ENCODE measurements at places on chromosomes 6 and 20. TPM values are rescaled to one million over a fixed set of nuclear protein-coding genes. Genes with fewer than 3 reads are reported as not detected.
A peak's percentile ranks its signal among the peaks of the same experiment; 100 is the strongest.

DNA sequence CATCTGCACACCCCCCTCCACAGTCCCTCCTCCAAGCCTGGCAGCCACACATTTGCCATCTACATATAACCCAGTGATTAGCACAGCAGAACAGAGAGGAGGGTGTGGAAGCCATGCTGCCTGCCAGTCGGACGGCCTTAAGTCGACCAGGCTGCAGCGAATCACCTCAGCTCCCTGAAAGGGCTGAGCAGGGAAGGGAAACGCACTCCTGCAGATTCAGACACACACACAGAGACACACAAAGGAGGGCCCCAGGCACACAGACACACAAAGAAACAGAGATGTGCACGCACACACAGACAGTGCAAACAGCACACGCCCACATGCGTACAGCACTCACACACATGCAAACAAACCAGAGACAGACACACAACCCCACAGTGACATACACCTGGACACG is 11.2 kb upstream of the SIRPA start:
- no peak for DNase-seq

Gene NRSN1
- polyA plus RNA-seq = 0.02 TPM

- DNase-seq = no peak
Measured at GRCh38 chr20:50345712-50346373, 155.2 kb downstream of the CEBPB start.

- DNase-seq = no peak
Measured at GRCh38 chr6:133376743-133377142, 135.6 kb downstream of the EYA4 start.

GRCh38 chr6:157990321-157991066 is 8.8 kb downstream of the SYNJ2 start:
- DNase-seq = no peak

DNA sequence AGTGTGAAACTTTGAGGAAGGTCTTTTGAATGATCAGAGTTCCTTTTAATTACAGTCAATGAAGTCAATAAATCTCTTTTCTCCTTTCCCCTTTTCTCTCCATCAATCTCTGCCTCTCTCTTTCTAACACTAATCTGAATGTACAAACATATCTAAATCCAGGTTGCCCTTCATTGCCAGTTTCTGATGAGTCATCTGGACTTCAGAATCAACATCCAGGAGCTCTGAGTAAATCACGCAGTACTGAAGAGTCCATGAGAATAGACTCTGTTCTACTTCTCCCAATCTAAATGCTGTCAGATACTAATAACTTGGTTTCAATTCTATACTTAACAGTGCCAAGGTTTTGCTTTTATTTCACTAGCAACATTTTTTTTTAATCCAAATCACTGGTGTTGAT is 238.7 kb upstream of the THEMIS start:
- no peak for DNase-seq

- DNase-seq = no peak
Measured at GRCh38 chr20:14997791-14998190, 660.4 kb upstream of the FLRT3 start.

DNA sequence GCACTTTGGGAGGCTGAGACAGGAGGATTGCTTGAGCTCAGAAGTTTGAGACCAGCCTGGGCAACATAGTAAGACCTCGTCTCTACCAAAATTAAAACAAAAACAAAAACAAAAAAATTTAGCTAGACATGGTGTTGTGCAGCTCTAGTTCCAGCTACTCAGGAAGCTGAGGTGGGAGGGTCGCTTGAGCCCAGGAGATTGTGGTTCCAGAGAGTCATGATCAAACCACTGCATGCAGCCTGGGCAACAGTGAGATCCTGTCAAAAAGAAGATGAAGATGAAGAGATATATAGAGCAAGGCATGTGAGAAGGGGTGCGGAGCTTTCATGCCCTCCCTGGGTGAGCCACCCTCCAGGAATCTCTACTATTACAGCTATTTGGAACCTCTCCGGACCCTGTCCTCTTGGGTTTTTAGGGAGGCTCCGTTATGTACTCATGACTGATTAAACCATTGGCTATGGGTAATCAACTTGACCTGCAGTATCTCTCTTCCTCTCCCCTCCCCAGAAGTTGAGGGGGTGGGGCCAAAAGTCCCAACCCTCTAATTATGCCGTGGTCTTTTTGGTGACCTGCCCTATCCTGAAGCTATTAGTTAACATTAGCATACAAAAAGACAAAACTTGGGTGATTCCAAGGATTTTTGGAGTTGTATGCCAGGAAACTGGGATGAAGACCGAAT is 9.0 kb downstream of the POLH start:
- DNase-seq = no peak

DNA sequence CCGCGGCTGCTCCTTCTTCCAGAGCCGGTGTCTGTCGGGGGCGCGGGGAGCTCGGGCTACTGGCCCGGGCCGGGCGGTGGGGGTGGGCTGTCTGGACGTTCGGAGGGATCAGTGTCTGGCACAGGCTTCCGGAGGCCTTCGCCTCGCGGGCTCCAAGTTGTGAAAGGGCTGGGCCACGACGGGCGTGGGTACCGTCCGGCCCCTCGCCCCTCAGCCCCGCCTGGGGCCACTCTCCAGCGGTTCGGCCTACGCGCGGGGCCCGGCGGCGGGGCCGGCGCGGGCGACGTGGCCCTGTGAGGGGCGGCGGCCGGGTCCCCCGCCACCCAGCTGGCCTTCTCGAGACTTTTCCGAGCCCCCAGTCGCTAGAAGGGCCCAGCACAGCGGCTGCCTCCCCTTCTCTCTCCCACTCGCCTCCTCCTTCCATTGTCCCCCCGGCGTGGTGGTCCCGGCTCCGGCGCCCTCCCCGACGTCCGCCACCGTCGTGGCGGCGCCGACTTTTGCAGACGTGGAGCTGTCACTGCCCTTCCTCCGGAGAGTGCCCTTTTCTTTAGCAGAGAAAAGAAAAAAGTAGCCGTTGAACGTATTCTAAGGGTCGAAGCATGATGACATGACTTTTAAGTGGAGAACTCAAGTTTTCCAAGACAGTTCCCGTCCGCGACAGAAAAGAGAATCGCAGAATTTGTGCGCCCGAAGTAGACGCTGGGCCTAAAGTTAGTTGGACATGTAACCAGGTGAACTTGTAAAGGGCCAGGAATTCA is 571 bp downstream of the ITCH start:
- peak; percentile 89 for DNase-seq

DNA sequence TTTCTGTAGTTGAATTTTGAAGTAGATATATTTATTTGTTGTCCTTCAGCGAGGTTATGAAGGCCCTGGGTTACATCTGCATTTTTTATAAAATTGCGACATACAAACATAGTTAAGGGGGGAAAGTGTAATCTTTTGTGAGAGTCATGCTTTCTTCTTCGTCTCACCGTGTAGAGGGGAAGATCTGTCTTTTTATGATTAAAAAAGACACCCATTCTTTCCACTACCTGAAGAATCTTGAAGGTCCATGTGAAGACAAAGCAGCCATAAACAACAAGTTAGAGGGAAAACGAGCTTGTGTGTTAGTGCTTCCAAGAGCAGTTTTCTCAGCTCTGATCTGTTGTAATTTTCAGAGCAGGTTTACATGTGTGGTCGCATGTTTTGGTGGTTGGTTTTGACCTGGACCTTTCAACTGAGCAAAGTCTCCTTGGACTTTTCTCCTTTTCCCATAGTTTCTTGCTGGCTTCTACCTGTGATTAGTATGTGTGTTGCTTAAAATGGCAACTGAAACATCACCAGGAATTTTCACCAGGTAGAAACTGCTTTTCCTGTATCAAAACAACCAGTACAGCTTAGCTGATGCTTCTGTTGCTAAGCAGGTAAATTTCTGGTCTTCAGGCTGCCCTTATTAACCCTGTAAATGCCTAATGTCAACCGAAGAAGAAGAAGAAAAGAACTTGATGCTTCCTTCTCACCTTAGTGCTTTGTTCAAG is 37.3 kb downstream of the RREB1 start:
- no peak for DNase-seq

- DNase-seq = no peak
Measured at GRCh38 chr6:25498505-25498904, 153.5 kb upstream of the SCGN start.

GRCh38 chr6:29955783-29956182 is 13.5 kb downstream of the HLA-A start:
- DNase-seq = no peak

Gene PDE10A
- 0.43 TPM for polyA plus RNA-seq

Gene NOX3
- polyA plus RNA-seq = not detected

- peak; percentile 29 for DNase-seq
Measured at GRCh38 chr6:19873031-19873430, 35.9 kb downstream of the ID4 start.

DNA sequence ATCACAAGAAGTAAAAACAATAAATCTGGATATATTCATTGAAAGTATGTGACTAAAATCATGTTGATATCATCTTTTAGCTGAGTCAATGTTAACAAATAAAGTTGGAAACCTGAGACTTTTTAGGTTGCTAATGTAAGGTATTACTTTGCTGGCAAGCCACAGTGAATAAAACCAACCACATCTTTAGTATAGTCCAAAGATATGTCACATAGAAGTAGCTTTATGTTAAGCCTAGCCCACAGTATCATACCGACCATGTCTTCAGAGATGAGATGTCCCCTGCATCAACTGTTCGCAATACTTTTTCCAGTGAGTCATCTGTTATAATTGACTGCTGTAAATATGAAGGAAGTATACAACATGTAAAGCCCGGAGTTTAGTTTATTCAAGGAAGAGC is 107.6 kb upstream of the MCHR2 start:
- no peak for DNase-seq

Gene PROCR
- polyA plus RNA-seq = 29.5 TPM

DNA sequence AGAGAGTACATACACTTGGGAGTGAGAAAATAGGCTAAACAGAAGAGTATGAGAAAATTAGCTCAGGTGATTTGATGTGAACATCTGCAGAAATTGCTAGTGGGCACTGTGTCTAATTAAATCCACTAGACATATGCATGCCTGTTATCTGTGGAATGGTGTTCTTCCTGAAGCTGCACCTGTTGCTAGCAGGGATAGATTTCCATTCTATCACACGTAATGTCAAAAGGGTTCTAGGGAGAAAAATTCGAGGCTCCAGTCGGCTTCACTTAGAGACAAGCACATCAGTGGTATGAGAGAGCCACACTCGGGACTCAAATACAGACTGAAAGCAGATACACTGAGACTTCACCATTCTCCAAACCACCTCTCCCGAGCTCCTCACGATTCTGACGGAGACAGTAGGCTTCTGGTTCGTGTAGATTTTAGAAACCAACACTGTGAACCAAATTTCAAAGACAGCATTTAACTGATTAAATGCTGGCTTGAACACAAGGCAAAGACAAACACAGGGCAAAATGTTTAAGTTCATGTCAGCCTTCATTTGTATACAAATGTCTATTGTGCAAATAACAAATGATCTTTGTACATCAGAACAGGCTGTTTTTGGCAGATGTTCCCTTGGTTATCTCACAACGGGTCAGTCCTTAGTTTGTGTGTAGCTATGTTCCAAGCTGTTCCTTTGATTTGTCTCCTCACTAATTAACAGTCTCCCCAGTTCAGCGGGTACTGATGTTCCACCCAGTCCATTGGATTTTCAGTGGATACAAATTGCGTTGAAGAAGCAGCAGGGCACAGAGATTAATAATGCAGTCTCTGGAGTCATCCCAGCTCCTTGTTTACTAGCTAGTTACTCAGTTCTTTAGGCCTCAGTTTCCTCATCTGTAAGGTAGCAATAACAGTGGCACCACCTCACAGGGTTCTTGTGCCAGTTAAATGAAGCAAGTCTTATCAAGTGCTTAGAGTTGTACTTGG is 131.0 kb upstream of the IFNGR1 start:
- DNase-seq = no peak

DNA sequence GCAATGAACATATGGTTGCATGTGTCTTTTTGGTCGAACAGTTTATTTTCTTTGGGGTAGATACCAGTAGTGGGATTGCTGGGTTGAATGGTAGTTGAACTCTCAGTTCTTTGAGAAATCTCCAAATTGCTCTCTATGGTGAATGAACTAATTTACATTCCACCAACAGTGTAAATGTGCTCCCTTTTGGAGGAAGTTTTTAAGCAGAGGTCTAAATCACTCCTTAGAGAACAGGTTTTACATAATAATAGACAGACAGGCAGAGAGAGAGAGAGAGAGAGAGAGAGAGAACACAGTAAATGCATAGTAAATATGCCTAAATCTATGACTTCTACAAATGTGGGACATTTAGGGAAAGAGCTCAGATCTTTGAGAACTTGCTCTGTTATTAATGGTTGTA is 37.6 kb downstream of the GRM1 start:
- no peak for DNase-seq

DNA sequence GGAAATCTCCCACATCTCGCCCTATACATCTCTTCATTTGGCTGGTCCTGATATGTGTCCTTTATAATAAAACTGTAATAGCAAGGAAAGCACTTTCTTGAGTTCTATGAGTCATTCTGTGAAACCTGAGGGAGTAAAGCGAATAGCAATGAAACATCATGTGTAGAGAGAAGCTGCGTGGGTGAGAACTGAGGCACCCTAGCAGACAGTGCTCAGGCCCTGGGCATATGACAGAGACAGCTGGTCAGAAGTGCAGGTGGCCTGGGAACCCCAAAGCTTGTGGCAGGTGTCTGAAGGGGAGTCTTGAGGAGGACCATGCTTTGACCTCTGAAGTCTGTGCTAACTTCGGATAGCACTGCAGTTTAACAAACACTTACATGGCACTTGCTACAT is 1.3 kb upstream of the BLOC1S5 start:
- no peak for DNase-seq

GRCh38 chr6:155100087-155100486 is 105.0 kb downstream of the TIAM2 start:
- no peak for DNase-seq

GRCh38 chr6:43795421-43795820 is 25.4 kb downstream of the VEGFA start:
- no peak for DNase-seq

GRCh38 chr6:156697225-156697830 is 79.8 kb upstream of the ARID1B start:
- DNase-seq = no peak

Gene PRR18
- not detected for polyA plus RNA-seq

DNA sequence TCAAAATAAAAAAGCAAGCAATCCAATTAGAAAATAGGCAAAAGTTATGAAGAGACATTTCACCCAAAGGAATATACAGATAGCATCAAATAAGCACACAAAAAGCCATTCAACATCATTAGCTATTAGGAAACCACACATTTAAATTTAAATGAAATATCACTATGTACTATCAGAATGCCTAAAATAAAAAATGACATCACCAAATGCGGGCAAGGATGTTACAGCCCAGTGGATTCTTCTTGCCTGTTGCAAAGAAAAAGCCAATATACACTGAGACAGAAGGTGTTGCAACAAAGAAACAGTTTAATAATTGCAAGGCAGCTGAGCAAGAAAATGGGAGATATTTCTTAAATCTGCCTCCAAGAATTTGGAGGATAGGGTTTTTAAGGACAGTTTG is 31.0 kb upstream of the MBOAT1 start:
- DNase-seq = no peak

- DNase-seq = no peak
Measured at GRCh38 chr6:128252341-128253176, 267.8 kb downstream of the PTPRK start.

GRCh38 chr20:20606050-20606449 is 106.4 kb downstream of the RALGAPA2 start:
- DNase-seq = no peak

DNA sequence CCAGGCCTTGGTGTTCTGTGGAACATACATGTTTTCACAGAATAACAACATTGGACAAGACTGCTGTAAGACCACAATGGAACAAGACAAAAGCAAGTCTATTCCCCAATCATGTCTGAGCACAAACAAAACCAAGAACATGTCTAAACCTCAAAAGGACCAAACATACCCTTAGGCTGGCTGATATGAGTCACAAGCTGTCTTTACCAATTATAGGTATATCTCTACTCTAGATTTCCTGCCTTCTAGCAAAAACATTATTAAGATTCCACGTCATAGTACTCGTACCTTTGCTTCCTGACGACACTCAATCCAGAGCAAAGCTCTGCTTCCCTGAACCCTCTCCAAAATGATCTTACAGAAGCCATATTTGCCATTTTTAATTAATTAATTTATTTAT is 15.4 kb upstream of the L3MBTL1 start:
- DNase-seq = no peak

Data from SK-N-SH (cell line).